ENCODE measurements at places on chromosomes 5 and 9. TPM values are rescaled to one million over a fixed set of nuclear protein-coding genes. Genes with fewer than 3 reads are reported as not detected.

GRCh38 chr9:134486596-134486995, 155.0 kb upstream of the COL5A1 start:
- peak; percentile 55 for DNase-seq

DRD1 gene
- not detected for total RNA-seq

DNA sequence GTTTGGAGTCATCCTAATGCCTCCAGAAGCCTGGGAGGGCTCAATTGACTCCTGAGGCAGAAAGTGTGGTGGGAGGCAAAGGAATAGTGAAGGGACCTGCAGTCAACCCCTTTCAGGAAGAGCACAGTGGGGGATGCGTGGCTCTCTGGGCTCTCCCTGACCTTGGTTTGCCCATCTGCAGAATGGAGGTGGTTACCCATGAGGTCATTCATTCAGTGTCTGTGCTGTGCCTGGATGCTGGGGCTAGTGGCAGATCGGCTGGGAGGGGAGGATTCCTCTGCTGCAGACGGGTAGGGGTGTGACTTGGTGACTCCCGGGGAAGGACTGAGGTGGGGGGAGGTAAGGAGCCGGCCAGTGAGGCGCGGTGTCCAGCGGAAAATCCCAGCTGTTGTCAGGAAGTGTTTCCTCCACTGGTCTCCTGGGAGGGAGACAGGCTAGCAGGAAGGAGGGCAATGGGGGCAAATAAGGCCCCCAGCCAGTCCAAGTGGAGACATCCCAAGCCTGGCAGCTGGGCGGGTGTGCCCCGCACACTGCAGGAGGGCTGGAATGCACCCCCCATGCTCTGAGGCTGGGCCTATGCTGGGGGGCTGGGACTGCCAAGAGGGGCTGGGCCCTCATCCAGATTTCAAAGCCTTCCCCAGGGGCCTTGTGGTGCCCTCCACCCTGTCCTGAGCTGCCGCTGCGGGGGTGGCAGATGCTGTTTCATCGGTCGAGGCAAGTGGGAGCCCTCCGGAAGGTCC, 10.9 kb downstream of the CXXC5 start:
- no peak for DNase-seq

GRCh38 chr9:15529566-15530324, 19.0 kb upstream of the PSIP1 start:
- no peak for DNase-seq

OCLN gene
- total RNA-seq: 10.6 TPM

- DNase-seq: no peak
Observed at GRCh38 chr5:126124706-126125345, 298.4 kb upstream of the GRAMD2B start.

GRCh38 chr9:136264441-136265405, 19.1 kb upstream of the QSOX2 start:
- no peak for DNase-seq

Measured in spleen (tissue), 13 donors.